ENCODE measurements at places on chromosomes 6 and 20.

GRCh38 chr6:166315436-166315835, 7.2 kb upstream of the PRR18 start:
- DNase-seq: no peak

- DNase-seq: no peak
These were observed 198.6 kb downstream of the BACH2 start for GRCh38 chr6:90098001-90098531.

DNA sequence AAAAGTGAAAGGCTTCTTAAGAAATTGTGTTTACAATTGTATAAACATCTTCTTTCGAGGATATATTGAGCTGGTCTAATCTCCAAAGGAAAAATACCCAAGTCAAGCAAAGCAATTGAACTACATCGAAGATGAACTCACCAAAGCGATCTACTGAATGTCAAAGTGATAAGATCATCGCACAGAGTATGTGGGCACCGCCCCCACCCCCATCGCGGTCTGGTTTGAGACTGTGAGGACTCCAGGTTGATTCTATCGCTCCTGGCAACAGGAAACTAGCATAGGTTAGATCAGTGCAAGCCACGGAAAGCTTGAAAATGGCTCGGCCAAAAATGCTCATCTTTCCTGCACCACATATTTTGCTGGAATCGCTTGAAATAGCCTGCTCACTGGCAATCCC, 133.2 kb upstream of the RPS6KA2 start:
- DNase-seq: peak; percentile 48

- DNase-seq: no peak
These were observed 63.7 kb downstream of the RNGTT start for GRCh38 chr6:88899569-88900316.

GRCh38 chr6:155147958-155148663, 115.7 kb upstream of the CLDN20 start:
- DNase-seq: no peak

- no peak for DNase-seq
These were observed 104.4 kb upstream of the BMP2 start for GRCh38 chr20:6663104-6663503.

- DNase-seq: no peak
These were observed 66.4 kb upstream of the DSP start for GRCh38 chr6:7475081-7475480.

- DNase-seq: no peak
These were observed 11.0 kb upstream of the TIAM2 start for GRCh38 chr6:154984146-154984545.

- no peak for DNase-seq
These were observed 269.7 kb downstream of the PRL start for GRCh38 chr6:22027040-22027725.

DNA sequence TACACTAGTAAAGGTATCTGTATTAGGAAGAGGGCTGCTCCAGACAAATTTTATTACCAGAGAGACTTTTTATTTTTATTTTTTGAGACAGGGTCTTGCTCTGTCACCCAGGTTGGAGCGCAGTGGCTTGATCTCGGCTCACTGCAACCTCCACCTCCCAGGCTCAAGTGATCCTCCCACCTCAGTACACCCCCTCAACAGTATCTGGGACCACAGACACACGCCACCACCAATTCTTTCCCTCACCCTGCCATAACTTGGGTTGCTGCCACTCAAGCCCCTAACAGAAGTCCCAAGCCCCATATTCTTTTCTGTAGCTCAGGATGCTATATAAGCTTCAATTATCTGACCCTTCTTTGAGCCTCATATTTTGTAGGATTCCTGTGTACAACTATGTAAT, 6.9 kb downstream of the BCL2L1 start:
- no peak for DNase-seq

DNA sequence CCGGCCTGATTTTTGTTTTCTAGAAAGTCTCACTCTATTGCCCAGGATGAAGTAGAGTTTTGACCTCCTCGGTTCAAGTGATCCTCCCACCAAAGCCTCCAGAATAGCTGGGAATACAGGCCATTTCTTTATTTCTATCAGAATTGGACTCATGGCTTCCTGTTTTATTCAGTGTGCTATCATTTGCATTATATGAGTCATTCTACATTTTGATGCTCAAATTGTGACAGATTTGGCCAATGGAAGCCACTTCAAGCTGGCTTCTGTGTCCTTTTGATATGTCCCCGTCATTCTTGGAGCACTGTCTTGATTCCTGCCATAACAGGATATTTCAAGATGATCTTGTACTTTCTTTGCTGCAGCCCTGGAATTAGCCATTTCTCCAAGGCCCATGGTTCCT, 75.1 kb downstream of the CNBD2 start:
- DNase-seq: no peak

DNA sequence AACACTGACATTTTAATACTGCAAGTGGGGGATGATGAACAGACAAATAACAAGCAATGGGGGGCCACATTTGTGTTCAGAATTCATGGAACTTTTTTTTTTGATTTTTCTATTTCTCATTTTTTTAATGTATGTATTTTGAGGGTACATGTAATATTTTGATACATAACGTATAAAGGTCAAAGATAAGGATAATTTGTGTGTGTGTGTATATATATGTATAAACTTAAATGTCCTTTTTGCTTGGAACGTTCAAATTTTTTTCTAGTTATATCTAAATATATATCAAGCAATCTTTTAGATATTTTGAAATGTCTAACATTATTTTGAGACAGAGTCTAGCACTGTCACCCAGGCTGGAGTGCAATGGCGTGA, 12.3 kb upstream of the ZNF311 start:
- no peak for DNase-seq

DNA sequence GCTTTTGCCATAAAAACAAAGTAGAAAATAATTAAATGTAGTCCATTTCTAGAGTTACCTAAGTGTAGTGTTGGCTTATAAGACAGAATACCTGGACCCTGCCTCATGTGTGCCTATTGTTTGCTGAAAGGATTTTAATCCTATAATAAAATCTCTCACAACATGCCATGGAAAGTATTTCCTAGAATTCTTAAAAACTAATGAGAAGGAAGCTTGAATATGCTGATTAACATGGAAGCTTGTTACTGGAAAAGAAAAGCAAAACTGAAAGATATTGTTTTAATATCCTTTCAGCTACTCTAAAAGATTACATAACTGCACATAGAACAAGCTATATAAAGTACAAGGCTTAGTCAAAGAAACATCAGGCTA, 18.0 kb upstream of the FAM135A start:
- no peak for DNase-seq

- no peak for DNase-seq
These were observed 118.9 kb upstream of the SMLR1 start for GRCh38 chr6:130708338-130708737.

DNA sequence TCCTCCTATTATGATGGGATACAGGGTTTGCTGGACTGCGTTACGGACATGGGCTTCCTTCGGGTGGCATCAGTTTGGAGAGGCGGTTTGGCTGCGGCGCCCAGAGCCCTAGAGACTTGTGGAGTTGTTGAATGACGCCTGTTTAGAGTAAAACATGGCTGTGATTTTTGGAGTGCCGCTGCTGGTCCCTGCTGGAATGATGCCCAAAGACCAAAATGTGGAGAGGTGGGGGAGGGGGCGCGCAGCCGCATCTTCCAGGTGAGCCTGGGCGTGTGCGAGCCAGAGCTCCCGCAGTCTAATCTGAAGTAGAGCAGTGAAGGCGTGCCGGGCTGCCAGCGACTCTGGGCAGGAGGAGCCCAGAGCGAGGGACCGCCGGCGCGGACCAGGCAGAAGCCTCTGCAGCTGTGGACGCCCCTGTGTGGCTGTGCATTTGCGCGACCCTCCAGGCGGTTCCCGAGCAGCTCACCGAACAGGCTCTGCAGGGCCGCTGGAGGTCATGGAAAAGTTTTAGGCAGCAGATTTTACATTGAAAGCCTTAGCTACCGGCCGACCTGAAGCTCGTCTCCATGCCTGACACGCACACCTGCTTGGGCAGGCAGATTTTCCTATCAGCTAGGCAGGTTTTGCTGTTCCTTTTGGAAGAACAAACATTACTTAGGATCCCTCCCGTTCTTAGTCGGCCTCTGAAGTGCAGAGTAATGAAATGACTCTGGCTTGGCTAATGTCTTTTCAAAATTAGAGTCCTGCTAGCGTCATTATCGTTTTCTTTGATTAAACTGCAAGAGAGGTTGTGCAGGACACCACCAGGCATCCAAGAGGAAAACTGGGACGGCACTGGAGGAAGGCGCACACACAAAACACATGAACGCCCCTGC, 298.2 kb downstream of the PHACTR1 start:
- no peak for DNase-seq

DNA sequence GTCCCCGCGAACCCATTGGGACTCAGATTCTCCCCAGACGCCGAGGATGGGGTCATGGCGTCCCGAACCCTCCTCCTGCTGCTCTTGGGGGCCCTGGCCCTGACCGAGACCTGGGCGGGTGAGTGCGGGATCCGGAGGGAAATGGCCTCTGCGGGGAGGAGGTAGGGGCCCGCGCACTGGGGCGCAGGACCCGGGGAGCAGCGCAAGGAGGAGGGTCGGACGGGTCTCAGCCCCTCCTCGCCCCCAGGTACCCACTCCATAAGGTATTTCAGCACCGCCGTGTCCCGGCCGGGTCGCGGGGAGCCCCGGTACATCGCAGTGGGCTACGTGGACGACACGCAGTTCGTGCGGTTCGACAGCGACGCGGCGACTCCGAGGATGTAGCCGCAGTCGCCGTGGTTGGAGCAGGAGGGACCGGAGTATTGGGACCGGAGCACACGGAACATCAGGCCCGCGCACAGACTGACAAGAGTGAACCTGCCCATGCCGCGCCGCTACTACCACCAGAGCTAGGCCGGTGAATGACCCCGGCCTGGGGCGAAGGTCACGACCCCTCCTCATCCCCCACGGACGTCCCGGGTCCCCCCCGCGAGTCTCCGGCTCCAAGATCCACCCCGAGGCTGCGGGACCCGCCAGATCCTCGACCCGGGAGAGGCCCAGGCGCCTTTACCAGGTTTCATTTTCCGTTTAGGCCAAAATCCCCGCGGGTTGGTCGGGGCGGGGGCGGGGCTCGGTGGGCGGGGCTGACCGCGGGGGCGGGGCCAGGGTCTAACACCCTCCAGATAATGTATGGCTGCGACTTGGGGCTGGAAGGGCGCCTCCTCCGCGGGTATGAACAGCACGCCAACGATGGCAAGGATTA, 15.7 kb upstream of the HLA-A start:
- DNase-seq: peak; percentile 82

GRCh38 chr6:43798688-43799444, 28.9 kb downstream of the VEGFA start:
- no peak for DNase-seq

GRCh38 chr6:170233286-170234205, 57.3 kb downstream of the DLL1 start:
- DNase-seq: no peak

GRCh38 chr6:157260735-157261410, 62.4 kb downstream of the TMEM242 start:
- DNase-seq: no peak

DNA sequence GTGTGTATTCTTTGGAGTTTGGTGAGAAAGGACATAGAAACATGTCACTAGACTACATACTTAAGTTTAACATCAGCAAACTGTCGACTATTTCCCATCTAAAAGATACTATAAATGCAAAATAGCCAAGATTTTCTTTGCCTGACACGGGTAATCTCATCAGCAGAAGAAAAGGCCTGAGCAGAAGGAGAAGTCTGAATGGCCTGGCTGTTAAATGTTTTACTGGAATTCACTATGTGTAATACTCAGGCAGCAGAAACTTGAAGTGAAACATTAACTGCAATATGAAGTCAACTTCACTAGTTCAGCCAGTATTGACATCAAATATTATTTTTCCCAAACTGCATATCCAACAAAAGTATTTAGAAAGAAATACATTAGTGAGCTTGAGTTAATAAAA, 6.4 kb upstream of the DSE start:
- DNase-seq: no peak

DNA sequence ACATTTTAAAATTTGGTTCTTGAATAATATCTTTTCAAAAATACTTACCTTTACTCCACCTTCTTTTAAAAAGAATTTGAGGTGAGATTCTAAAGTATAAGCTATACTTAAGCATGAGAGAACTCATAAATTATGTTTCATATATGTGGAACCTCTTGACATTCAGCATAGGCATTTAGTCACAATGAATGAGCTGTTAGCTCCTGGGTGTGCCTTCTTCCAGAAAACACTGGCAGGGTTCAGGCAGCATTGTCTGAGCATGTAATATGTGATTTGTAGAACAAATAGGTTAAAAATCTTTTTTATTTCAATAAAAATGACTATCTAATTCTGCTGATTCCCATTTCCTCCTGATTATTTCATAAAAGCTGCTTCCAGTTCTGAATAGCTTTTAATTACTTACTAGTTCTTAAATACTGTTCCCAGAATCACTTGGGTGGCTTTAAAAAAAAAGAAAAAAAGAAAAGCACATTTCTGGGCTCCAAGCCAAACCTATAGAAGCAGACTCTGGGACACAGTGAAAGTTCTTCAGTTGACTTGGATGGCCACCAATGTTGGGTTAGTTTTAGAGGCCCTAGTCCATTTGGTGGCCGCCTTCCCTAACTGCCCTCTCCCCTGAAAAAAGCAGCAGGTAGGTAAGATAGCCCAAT, 20.2 kb downstream of the RNF8 start:
- no peak for DNase-seq

- DNase-seq: no peak
These were observed 176.9 kb upstream of the GGTLC1 start for GRCh38 chr20:24165301-24166122.

DNA sequence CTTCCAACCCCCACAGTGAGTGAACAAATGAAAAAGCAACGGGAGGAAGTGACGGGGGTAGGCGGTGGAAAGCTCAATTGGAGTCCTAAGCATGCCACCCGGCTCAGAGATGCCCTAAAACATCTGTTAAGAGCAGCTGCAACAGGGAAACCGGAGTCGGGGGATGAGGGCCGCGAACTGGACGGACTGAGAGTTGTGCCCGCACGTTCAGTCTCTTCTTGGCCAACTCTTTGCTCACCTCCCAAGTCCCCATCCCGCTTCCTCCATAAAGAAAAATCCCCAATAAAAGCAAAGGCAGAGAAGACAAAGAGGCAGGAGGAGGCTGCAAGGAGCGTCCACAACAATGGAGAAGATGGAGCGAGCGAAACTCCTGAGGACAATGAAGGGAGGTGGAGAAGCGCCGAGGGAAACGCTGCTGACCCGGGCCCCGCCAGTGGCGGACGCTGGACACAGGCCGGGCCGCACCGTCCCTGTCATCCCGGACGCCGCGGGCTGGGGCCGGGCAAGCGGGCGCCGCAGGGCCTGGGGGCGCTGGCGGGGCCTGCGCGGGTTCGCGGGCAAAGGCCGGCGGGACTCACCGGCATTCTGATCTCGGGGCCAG, 600 bp downstream of the SEC63 start:
- peak; percentile 17 for DNase-seq

- no peak for DNase-seq
These were observed 26.3 kb downstream of the MAPK14 start for GRCh38 chr6:36053878-36054277.

- DNase-seq: no peak
These were observed 41.6 kb downstream of the KCNQ2 start for GRCh38 chr20:63430891-63431290.

- DNase-seq: no peak
These were observed at the start of gene OGFR for GRCh38 chr20:62804627-62805154. TSS of gene OGFR (plus strand) at chr20:62804835. CDS start at chr20:62804860, 25 bp downstream.
